Activated CD8-positive, alpha-beta memory T cell treated with anti-CD3 and anti-CD28 coated beads, Interleukin-2, amount 10 ng/mL, durations not matched to agents 7 days and 5 days (primary cell): ENCODE measurements at places on chromosomes 1 and 21. TPM values are rescaled to one million over a fixed set of nuclear protein-coding genes. Genes with fewer than 3 reads are reported as not detected.

DNA sequence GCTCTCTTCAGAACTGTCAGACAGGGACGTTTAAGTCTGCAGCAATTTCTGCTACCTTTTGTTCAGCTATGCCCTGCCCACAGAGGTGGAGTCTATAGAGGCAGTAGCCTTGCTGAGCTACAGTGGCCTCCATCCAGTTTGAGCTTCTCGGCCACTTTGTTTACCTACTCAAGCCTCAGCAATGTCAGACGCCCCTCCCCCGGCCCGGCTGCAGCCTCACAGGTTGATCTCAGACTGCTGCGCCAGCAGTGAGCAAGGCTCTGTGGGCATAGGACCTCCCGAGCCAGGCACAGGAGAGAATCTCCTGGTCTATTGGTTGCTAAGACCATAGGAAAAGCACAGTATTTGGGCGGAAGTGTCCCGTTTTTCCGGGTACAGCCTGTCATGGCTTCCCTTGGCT lies 89.9 kb upstream of the PDC start:
- no peak for DNase-seq

Gene SPATA45
- not detected for total RNA-seq

DNA sequence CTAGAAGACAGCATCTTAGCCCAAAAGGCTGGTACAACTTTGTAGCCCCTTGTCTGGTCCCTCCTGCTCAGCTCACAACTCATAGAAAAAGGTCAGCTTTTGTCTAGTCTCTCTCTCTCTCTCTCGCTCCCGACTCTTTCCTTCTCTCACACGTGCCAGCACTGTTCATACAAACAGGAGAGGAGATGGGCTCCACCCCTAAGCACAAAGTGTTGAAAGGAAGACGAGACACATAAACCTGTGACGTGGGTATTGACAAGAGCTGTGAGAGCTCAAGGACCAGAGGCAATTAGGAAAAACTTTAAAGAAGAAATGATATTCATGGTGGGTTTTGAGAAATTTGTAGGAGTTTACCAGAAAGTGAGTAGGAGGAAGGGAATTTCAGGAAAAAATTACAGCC lies 23.6 kb upstream of the KCNC4 start:
- DNase-seq, result no peak

Gene CD52
- total RNA-seq, result 971 TPM

DNA sequence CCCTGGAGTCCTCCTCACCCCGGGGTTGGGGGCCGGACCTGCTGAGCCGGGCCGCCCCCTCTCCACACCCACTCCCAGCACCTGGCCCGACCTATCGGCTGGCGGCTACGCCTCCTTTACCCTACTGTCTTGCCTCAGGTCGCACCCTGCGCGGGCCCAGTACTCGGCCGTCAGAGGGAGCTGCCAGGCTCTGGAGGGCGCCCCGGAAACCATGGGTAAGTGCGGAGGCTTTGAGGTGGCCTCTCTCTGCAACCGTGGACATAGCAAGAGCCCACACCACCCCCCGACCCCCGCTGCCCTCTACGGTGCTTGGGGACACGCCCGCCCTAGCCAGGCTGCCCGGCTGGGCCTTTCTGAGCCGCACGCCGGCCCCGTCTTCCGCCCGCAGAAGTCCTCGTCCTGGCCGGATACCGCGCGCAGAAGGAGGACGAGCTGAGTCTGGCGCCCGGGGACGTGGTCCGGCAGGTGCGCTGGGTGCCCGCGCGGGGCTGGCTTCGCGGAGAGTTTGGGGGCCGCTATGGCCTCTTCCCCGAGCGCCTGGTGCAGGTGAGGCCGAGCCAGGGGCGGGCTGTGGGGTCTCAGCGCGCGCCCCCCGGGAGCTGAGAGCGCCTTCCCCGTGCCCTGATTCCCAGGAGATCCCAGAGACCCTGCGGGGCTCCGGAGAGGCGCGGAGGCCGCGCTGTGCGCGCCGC lies at the start of gene SH3D21:
Gene SH3D21, plus strand, starts transcription at position 159 of the 692 bp plus-strand sequence. Its CDS starts 53 bp downstream, at position 212.
- DNase-seq, result peak; percentile 71

GRCh38 chr1:52041551-52042185 lies 8.1 kb upstream of the KTI12 start:
- DNase-seq, result no peak
